ENCODE measurements at places on chromosomes 1 and 21.

- DNase-seq = no peak
These were observed 1165.1 kb upstream of the ADGRL4 start for GRCh38 chr1:80171631-80172030.

- no peak for DNase-seq
These were observed 5.6 kb downstream of the PTPRF start for GRCh38 chr1:43536196-43536863.

- DNase-seq = no peak
These were observed 37.2 kb downstream of the COLGALT2 start for GRCh38 chr1:184000321-184000720.

- no peak for DNase-seq
These were observed 132.2 kb downstream of the ADSS2 start for GRCh38 chr1:244319283-244320132.

DNA sequence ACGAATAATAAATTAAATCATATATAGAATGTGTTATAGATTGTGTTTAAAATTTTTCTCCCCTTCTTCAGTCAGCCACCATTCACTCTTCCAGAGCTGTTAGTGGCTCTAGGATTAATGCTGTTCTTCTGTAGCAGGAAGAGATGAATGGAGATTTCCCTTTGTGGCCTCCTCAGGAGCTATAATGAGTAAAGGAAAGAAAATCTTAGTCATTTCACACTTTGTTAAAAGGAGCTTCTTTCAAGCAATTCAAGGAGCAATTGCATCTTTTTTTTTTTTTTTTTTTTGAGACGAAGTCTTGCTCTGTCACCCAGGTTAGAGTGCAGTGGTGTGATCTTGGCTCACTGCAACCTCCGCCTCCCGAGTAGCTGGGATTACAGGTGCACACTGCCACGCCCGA, 23.7 kb upstream of the TMCO2 start:
- DNase-seq = no peak

DNA sequence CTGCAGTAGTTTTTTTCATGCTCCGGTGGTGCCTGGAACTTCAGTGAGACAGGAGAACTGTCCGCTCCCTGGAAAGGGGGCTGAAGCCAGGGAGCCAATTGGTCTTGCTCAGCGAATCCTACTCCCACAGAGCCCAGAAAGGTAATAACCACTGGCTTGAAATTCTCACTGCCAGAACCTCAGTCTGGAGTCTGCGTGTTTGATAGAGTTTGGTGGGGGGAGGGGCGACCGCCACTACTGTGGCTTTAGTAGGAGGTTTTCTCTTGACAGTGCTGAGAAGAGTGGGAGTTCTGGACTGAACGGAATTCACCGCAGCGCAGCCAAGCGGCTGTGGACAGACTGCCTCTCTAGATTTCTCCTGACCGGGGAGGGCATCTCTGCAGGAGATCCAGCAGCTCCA, 8.0 kb upstream of the OR2M3 start:
- DNase-seq = peak; percentile 7

- DNase-seq = no peak
These were observed 54.6 kb upstream of the POU3F1 start for GRCh38 chr1:38101037-38101785.

DNA sequence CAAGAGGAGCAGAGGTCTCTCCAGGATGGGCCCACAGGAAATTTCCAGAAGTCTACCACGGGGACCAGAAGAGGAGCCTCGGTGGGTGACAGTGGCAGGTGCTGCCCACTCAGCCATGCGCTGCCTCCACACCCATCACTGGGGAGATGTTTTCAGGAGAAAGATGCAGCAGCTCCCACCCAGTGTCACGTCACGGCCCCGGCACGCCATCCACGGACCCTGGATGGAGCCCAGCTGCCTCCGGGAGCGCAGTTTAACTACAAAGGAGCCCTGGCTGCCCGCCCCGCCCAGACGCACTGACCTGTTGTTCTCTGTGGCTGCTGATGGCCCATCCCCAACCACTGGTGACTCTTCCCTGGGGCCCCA, 6.8 kb downstream of the TSPEAR start:
- DNase-seq = no peak

DNA sequence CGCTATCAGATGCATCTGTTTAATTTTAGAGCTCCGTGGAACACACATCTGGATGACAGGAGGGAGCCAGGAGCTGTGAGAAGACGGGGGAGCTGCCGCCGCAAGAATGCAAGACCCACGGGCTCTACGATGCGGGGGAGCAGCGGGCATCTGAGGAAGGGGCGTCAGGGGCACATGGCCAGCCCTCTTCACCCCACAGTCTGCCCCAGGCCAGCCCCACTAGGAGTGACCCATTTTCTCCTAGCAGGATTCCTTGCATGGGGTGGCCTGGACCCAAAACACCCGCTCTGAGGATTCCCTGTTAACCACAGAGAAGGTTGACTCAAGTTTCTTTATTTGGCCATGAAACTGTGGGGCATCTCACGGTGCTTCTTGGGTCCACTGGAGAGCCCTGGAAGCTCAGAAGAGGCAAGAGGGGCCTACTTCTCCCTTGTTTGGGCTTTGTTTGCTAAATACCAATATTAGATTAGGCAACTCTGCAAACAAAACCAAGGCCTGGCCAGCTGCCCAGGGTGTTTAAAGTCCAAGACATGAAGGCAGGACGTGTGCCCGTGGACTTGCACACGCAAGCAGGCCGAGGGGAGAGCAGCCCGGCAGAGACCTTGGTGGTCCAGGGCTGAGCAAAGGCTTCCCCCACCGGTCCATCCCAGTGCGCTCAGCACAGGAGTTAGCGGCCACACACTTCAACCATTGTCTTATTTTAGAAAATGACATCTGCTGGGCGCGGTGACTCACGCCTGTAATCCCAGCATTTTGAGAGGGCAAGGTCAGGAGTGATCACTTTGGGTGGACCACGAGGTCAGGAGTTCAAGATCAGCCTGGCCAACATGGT, 89.8 kb downstream of the DHRS3 start:
- no peak for DNase-seq

DNA sequence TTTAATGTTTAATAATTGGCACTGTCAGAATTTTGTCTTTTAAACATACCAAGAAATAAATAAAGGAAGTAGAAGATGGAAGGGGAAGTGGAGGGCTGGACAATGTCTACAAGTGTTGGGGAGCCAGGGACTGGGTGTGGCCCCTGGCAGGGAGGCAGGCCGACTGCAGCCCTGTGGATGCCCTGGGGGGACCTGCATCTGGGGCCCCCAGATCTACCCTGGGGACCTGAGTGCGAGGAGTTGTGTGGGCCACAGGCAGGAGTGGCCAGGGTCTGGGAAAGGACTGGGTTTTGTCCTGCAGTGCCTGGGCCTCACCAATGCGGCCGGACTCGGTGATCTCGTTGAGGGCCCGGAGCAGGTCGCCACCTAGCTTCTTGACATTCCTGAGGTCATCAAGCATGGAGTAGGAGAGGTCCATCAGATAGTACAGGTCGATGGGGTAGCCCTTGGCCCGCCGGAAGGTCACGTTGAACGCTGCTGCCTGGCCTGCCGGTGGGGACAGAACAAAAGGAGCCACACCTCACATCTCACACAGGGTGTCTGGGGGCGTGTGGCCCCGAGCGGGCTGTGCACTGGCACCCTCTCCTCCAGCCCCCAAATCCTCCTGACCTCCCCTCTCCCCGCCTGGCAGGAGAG, 17.5 kb downstream of the ITGB2 start:
- DNase-seq = no peak

DNA sequence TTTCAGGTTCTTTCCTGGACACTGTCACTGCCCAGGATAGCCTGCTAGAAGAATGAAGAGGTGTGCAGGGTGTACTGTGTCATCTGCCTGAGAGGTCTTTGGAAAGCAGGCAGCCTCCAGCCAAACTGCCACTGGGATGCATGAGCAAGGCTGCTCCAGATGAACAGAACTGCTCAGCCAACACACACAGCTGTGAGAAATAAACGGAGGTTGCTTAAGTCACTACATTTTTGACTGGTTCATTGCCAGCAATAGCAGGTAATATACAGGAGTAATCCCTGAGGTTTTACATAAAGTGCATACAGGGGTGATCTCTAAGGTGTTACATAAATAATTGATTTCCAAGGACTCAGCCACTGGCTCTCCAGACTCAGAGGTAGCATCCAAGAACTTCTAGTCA, 516.9 kb downstream of the BRINP3 start:
- no peak for DNase-seq

- DNase-seq = peak; percentile 49
These were observed 135.9 kb downstream of the SLC30A10 start for GRCh38 chr1:219792337-219793021.

- DNase-seq = no peak
These were observed 3.5 kb downstream of the SLFNL1 start for GRCh38 chr1:41018018-41018410.

GRCh38 chr21:41317458-41317857, 857 bp downstream of the FAM3B start:
- DNase-seq = no peak

- DNase-seq = peak; percentile 31
These were observed 56.3 kb upstream of the JUN start for GRCh38 chr1:58839846-58840835.

DNA sequence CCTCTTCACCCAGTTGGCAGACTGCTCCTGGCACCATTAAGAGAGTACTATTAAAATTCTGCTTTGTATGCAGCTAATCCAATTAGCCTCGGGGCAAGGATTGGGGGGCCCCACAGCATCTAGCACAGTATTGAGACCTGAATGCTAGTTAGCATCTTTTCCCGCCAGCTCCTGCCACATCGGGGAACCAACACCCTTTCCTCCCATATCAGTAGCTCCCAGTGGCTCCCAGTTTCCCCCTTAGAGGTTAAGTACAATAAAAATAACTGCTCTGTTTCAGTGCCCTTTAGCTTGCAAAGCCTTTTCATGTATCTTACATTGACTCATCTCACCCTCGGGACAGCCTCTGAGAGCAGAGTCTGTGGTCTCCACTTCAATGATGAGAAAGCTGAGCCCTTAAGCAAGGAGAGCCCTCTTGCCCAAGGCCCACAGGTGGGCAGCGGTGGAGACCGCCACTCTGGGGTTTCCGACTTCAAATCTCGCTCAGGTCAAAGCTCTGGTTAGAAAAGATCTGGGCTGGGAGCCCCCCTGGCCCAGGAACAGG, 4.2 kb upstream of the PMVK start:
- DNase-seq = no peak

GRCh38 chr1:23424293-23425192, at the start of gene TCEA3:
Gene TCEA3 (minus strand): TSS chr1:23424748. CDS start chr1:23424633, 115 bp downstream.
- peak; percentile 61 for DNase-seq

- DNase-seq = no peak
These were observed 25.1 kb upstream of the B3GALT2 start for GRCh38 chr1:193211539-193211938.

GRCh38 chr1:229209386-229209785, 61.5 kb upstream of the RAB4A start:
- DNase-seq = no peak

GRCh38 chr1:86696522-86696921, 7.9 kb upstream of the SH3GLB1 start:
- no peak for DNase-seq

DNA sequence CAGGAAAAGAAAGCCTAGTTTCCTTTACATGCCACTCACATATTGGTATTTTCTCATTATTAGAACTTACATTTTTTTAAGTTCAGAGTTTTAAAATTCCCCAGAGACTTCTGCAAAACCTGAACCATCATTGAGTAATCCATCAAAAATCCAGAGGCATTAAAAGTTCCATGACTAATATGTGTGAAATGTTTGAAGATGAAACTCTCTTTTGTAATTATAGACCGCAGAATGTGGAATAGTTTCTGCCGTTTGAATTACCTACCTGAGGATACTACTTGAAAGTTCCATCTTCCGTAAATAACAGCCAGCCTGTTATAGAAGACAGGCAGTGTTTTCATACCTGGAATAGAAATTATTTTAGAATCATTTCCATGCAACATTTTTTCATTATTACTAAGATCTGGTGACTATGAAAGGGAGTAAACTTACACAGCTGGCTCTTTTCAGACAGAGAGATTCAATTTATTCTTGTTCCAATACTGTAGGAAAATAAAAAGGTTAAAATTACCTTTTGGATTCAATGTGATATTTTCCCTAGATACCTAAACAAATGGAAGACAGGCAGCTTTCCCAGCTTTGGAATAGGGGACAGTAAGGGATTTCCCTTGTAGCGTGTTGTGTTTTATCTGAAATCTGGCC, 131.4 kb downstream of the ST6GALNAC5 start:
- DNase-seq = peak; percentile 33

- peak; percentile 88 for DNase-seq
These were observed 126.0 kb upstream of the TMEM51 start for GRCh38 chr1:15027515-15027986.

DNA sequence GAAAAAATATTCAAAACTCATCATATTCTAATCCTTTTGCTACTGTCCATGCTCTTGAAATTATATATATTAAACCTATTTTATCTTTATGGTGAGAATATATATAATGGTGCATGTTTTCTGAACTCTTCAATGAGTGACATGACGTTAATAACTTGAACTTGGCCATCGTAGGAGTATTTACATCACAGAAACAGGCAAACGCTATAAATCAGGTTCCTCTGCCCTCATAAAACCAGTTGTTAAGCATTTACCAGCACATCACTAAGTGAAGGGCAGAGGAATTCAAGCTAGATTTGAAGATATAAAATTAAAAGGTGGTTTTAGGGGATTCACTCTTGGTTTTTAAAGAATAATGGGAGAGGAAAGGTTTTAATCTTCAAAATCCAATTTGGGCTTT, 20.5 kb downstream of the NID1 start:
- DNase-seq = no peak

DNA sequence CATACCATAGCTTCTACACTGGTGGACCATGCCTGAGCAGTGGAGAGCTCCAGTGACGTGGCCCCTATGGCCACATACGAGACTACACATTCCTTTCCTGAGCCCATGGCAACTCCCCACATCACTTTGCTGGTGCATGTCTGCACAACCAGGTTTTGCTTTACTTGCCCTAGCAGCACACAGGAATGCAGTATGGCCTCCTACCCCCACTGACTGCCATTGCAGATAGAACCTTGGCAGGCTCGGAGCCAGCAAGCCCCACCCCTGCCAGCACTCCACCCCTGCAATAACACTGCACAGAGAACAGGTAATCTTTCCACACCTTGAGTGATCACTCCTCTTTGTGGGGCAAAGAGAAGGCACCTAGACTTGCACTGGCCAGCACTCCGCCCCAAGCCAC, 531.9 kb upstream of the CAMK1G start:
- DNase-seq = no peak

Data from eye (tissue), 1 donor.